ENCODE measurements at places on chromosomes 6 and 20.

- DNase-seq, result no peak
Measured at GRCh38 chr20:37616110-37616425, 77.8 kb upstream of the CTNNBL1 start.

DNA sequence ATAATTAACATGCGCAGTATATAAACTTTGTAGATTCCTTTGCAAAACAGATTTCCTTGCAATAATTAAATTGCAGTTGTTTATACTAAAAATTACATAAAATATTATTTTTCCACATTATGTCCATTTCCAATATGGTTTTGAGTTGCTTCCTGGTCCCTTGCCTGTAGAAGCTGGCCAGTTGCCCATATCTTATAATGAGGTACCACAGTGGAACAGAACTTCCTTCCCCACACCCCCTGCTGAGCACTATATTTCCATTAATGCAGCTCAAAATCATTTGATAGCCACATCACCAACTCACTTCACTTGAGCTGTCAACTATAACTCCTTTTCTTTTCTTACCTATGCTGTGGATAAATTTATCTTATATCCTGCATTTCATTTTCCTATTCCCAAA lies 194.6 kb downstream of the DST start:
- peak; percentile 10 for DNase-seq

GRCh38 chr6:43472515-43472914 lies 4.9 kb upstream of the TJAP1 start:
- no peak for DNase-seq

- DNase-seq, result peak; percentile 73
Measured at GRCh38 chr6:79868098-79868722, 79.1 kb downstream of the ELOVL4 start.

- DNase-seq, result no peak
Measured at GRCh38 chr20:23298155-23298554, 52.4 kb upstream of the NXT1 start.

DNA sequence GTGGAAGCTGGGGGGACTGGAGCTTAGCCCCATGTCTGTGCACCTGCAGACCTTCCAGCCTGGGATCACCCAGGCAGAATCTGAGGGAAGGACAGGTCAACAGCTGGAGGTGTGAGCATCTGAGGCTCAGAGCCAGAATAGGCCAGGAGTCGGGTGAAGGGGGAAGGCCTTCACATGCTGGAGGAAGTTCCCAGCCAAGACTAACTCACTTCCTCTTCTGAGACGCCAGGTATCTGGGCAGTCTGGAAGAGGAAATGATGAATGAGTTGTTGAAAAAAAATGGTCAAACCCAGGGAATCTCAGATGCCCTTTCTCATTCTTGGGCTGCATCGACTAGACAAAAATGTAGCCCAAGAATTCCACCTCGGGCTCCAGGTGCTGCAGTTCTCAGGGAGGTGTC lies 73.6 kb upstream of the TIAM2 start:
- peak; percentile 6 for DNase-seq

DNA sequence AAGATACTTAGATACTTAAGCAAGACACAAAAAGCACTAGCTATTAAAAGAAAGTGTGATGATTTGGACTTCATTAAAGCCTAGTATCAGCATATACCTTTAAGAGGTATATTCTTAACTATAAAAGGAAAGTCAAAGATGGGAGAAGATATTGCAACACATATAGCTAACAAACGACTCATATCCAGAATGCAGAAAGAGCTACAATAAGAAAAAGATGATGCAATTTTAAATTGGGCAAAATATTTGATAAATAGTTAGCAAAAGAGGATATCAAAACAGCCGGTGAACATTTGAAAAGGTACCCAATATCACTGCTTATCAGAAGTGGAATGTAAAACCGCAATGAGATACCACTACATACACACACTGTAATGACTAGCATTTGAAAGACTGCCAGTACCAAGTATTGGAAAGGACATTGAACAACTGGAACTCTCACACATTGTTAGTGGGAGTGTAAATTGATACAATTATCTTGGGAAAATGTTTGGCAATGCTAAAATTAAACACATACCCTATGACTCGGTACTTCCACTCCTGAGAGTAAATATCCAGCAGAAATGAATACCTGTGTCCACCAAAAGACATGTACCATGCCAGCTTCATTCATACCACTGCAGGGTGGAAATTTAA lies 25.7 kb downstream of the MUC22 start:
- DNase-seq, result peak; percentile 34

DNA sequence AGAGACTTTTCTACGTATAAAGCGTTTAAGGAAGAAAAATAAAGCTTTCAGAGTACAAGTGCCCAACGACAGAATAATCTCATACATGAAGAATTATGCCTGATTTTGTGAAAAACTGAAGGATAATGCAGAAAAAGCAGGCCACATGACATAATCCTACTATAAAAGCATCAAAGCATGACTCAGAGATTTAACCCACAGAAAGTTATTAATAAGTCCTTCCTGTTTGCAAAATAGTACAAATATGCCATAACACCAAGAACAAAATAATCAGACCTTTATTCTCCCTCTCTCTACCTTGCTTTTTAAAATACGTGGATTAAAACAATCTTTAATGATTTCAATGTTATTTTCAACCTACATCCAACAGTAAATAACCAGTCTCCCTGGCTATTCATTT lies 118.6 kb upstream of the BCLAF1 start:
- peak; percentile 45 for DNase-seq

DNA sequence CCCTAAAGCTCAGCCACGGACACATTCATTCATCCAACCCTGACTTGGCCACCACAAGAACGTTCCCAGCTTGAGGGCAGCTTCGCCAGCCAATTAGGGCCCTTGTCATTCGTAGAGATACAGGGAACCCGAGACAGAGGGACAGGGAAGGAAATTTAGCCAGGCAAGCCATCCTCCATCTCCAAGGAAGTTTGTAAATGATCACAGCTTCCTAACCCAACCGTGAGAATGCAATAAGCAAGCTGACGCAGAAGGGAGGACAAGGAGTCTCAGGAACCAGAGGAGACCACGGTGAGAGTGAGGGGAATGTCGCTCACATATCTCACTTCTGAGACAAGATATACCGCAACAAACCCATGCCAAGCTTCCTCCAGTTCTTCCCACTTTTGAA lies 1.4 kb downstream of the TRAM2 start:
- DNase-seq, result no peak

GRCh38 chr6:140153703-140154102 lies 779.3 kb upstream of the CITED2 start:
- peak; percentile 11 for DNase-seq

DNA sequence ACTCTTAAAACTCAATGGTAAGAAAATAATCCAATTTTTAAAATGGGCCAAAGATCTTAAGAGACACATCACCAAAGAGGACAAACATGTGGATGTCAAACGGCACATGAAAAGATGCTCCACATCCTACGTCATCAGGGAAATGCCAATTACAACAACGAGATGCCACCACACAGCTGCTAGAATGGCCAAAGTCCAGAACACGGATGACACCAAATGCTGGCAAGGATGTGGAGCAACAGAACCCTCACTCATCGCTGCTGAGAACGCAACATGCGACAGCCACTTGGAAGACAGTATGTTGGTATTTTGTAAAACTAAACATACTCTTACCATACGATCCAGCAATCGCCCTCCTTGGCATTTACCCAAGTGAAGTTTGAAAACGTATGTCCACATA lies 132.8 kb upstream of the CDH4 start:
- no peak for DNase-seq

DNA sequence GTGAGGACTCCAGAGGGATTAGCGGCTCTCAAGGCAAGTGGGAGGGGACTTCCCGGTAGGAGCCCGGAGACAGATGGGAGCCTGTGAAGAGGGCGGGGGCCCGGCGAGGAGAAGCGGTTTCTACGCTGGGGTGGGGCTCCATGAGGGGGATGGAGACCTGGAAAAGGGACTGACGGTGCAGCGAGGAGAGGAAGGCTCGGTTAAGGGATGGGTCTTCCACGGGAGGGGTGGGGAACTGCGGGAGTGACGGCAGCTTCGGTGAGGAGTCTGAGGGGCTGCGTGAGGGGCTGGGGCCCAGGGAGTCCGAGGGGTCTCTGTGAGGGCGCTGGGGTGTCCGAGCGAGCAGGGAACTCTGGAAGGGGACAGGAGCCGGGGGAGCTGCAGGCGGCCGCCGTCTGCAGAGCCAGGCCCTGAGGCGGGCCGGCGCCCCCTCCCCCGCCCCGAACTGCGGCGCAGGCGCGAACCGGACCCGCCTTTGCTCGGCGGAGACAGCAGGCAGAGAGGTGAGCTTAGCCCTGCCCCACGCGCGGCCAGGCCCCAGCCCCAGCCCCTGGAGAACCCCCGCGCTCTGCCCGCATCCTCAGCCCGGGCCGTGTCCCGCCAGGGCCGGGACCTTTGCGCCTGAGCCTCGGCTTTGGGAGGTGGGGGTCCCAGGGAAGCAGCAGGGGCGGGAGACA lies at the start of gene NRSN2:
Gene NRSN2 (plus strand): TSS at position 472 of the 677 bp plus-strand sequence. CDS start 2,533 bp downstream, outside the sequence.
- DNase-seq, result peak; percentile 77

- DNase-seq, result no peak
Measured at GRCh38 chr6:34378470-34378869, 14.0 kb downstream of the NUDT3 start.

- DNase-seq, result peak; percentile 18
Measured at GRCh38 chr20:46121184-46121930, 3.2 kb downstream of the CD40 start.

- no peak for DNase-seq
Measured at GRCh38 chr6:34618430-34619182, 62.5 kb upstream of the SPDEF start.

GRCh38 chr20:31806564-31807355 lies 12.4 kb upstream of the MYLK2 start:
- peak; percentile 3 for DNase-seq
